EH (cell line): ENCODE measurements at places on chromosomes 3 and 15.

DNA sequence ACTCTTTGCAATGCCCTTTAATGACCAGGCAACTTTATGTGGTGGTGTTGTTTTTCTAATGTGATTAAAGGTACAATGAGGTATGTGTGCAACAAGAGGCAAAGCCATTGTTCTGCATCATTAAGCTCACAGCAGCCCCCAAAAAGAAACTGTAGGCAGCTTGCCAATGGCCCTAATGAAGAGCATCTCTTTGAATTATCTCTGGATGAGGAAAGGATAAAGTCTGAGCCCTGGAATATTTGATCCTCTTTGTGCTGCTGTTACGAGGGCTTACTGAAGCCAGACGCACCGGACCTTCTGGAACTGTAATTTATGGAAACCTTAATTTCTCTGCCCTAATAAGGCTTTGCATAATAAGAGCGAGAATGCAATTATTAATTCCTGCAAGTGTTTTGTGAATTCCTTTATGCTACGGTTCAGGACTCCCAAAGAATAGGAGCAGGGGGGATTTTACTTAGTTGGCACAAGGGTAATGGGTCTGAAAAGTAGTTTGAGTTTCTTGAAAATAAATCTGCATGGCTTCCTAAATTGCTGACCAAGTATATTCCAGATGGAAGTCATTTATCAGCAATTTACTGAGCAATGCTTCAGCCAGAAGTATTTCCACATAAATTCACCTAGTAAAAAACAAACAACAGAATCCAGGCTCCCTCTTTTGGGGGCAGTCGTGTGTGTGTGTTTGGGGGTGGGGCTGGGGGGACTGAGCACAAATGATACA lies 193.4 kb downstream of the PDZRN3 start:
- no peak for DNase-seq

GRCh38 chr15:26630857-26631256 lies 142.0 kb downstream of the GABRB3 start:
- no peak for DNase-seq

GRCh38 chr3:106518516-106518915 lies 649.7 kb upstream of the CBLB start:
- DNase-seq, result peak; percentile 78

DNA sequence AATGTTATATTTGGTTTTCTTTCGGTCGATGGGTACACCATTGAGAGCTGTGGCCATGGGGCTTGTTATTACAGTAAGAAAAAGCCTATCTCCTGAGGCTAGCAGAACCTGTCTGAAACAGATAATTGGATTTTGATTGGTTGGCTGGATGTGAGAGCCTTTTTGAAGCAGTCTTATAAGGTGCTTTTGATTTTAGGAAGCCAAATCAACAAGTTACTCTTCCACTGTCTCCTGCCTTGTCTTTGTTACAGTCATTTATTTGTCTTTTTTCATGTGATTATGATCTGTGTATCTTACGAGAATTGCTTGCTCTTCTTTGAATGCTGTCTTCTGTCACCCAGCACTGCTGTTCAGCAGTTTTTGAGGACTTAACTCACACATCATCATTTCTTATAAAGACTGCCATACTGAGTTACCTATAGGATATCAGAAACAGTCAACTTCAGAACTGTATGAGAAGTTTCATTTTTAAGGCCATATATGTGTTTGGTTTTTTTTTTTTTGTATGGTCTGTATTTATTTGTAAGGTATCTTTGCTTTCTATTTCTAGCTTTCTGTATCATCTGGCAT lies 51.1 kb downstream of the MEF2A start:
- no peak for DNase-seq

- DNase-seq, result peak; percentile 60
Measured at GRCh38 chr3:79383402-79384012, 384.3 kb downstream of the ROBO1 start.

GRCh38 chr3:11236588-11237461 lies 35.4 kb upstream of the ATG7 start:
- DNase-seq, result peak; percentile 88

DNA sequence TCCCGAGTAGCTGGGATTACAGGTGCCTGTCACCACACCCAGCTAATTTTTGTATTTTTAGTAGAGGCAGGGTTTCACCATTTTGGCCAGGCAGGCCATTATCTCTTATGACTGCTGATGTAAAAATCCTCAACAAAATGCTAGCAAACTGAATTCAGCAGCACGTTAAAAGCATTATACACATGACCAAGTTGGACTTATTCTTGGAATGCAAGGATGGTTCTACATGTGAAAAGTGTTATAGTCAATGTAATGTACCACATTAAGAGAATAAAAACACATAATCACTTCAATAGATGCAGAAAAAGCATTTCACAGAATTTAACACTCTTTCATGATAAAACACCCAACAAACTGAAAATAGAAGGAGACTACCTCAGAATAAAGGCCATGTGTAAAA lies 20.2 kb downstream of the RNF13 start:
- no peak for DNase-seq

GRCh38 chr15:78397382-78397781 lies 40.6 kb upstream of the IREB2 start:
- DNase-seq, result no peak

DNA sequence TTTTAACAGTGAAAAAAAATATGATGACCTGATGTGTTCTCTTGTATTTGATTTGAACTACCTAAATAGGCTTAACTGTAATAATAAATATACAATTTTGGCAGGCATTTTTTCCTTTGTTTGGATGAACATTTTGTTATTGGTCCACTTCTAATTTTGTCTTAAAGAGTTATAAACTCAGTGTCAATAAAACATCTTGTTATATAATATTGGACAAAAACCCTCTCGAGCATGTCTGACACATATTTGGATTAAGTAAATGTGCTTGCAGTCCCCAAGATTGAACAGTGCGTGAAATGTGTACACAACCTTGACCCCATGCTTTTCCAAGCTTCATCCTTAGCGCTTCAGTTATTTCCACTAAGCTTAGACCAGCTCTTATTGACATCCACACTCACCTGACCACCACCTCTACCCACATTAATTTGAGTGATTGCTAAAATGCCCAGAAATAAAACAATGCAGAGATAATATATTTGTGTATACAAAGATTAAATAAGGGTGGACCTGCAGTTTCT lies 131.7 kb upstream of the ZBED2 start:
- no peak for DNase-seq

- no peak for DNase-seq
Measured at GRCh38 chr15:73997986-73998385, 3.5 kb downstream of the PML start.

GRCh38 chr15:62752657-62753517 lies 289.7 kb upstream of the TPM1 start:
- DNase-seq, result peak; percentile 76

- no peak for DNase-seq
Measured at GRCh38 chr15:51128701-51129100, 34.0 kb upstream of the TNFAIP8L3 start.

- DNase-seq, result peak; percentile 37
Measured at GRCh38 chr3:170154084-170154483, 27.4 kb downstream of the PHC3 start.

DNA sequence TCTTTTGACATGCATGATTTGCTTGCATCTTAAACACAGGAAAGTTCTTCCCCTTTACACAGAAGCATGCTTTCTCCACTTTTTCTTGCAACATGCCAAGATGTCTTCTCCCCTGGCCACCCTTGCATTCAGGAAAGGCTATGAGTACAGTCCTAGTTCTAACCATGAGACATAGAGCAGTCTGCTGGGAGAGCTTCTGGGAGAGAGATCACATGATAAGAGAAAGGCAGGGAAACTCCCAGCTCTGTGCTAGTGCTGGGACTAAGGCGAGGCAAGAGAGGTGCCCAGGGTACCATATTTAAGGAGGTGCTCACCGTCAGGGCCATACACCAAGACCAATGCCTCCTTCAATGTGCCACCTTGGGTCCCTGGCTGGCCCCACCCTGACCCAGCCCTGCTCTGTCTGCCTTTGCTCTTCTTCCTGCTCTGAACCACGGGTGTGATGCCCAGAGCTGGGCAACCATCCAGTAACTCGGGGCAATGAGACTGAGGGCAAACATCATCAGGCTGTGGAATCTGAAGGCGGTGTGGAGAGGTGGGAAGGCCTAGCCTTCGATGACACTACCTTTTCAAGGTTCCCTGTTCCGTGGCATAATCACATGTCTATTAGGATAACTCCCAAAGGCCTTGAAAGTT lies 77.4 kb upstream of the PRR20G start:
- DNase-seq, result no peak

DNA sequence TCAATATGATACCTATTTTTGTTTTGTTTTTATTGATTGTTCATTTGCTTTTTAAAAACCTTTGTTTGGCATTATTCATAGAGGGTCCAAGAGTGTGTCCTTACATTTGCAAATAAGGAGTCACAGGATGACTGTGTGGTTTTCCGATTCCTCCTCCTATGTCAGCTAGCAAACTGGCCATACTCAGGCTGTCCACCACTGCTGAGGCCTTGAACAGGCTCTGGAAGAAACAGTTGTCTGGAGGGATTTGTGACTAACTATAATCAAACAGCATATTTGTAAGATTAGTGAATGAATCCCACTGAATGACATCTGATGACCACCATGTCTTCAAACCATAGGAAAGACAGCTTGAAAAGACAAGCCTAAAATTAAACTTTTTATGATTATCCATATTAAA lies 423.4 kb upstream of the ATP11B start:
- DNase-seq, result no peak

DNA sequence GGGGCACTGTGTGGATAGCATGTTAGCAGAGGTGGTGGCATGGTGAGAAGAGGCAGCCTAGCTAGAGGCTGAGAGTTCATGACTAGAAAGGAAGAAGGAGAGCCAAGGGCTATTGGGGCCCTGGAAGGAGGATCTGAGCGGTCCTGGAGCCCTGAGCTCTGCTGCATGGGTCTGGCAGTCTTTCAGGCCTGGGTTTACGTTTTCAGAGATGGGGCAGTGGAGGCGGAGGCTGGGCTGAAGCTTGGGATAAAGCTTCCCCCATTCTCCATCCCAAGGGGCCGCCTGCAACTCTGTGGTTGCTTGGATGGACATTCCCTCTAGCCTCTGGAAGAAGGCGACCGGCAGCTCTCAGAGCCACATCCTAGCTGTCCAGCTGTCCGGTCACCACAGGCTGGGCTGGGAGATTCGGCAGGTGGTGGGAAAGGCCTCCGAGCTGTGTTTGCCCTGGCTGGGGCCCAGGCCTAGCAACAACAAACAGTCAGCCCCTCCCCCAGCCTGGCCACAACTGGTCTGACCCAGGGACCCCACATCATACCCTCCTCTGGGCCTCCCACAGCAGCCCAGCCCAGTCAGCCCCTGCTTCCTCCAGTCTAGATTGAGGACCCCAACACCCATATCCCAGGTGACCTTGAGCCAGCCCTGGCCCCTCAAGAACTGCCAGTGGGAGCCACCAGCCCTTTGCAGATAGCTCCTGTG lies 1.8 kb upstream of the SLC38A3 start:
- no peak for DNase-seq

GRCh38 chr3:124076235-124076634 lies 84.3 kb upstream of the ROPN1 start:
- no peak for DNase-seq

- no peak for DNase-seq
Measured at GRCh38 chr15:85897207-85897894, 102.6 kb upstream of the KLHL25 start.

GRCh38 chr3:100073714-100074307 lies 40.5 kb downstream of the FILIP1L start:
- peak; percentile 98 for DNase-seq

GRCh38 chr3:134161898-134162615 lies 88.6 kb downstream of the RYK start:
- peak; percentile 4 for DNase-seq

DNA sequence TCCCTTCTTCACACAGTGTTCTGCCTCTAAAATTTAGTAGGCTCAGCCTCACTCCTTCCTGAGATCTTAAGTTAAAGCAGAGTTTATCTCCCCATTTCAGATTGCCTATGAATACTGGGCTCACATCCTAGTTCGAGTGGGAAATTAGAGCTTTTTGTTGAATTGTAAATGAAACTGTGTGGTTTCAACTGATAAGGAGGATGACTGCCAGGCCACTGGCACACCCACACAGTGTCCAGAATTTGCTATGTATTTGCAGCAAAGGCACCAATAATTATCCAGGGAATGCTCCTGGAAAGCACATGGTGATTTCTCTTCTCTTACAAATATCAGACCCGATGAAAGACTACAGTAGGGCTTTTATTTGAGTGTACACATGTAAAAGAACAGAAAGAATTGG lies 308.1 kb upstream of the COL8A1 start:
- DNase-seq, result no peak

DNA sequence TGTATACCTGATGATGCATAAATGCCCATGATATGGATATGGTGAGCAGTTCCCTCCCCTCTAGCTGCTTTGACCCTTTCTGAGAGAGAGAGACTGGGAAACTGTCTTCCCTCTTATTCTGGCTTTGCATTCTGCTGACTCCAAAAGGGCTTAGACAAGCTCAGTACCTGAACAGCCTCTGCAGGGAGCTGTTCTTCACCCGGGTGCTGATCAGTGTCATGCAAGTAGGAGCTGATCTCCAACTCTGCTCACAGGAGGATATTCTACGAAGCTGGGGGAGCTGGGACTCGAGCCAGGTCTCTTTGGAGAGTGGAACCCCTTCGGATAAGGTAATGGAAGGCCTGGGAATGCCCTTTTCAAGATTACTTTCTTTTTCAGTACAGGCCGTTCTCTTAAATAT lies 237.1 kb downstream of the RYR3 start:
- peak; percentile 54 for DNase-seq

DNA sequence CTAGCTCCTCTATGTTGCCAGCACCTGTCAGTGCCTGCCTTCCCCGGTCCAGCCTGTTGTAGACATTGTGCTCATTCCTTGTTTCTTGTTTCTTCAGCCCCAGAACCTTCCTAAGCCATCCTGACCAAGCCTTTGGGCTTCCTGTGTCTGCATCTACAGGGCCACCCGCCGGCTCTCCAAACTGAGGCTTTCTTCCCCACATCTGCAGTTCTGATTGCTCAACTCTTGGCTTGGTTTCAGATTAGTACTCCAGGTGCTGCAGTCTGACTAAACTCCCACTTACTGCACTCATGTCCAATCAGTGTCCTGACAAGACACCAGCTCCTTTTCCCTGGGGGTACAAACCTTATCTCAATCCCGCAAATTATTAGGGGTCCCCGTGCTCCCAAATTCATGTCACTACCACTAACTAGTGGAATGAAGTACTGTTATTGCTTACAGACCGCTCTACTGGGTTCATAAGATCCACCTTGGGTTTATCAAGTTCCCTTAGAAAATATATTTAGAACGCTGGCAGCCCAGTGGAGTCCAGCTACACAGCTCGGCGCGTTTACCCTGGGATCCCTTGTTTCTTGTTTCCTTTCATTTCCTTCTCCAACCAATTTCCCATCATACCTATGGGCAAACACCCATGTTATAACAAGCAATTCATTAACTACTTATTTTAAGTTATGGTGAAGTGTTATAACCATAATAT lies 114.2 kb upstream of the TJP1 start:
- DNase-seq, result no peak

DNA sequence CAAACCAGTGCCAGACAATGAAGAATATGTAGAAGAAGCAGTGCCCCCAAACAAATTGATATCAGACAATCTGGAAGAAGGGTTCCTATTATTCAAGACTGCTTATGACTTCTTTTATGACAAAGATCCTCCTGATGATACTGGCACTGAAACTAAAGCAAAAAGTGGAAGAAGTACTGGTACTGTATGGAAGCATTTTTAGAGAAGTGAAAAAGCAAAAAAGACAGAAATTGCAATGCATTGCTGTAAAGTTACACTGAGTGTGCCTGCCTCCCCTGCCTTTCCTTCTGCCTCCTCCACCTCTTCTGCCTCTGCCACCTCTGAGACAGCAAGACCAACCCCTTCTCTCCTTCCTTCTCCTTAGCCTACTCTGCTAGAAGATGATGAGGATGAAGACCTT lies 167.6 kb downstream of the PLCL2 start:
- no peak for DNase-seq
